ENCODE measurements at places on chromosomes 3 and 15.

- DNase-seq = peak; percentile 88
Observed at GRCh38 chr3:78734048-78734637, 1033.7 kb downstream of the ROBO1 start.

DNA sequence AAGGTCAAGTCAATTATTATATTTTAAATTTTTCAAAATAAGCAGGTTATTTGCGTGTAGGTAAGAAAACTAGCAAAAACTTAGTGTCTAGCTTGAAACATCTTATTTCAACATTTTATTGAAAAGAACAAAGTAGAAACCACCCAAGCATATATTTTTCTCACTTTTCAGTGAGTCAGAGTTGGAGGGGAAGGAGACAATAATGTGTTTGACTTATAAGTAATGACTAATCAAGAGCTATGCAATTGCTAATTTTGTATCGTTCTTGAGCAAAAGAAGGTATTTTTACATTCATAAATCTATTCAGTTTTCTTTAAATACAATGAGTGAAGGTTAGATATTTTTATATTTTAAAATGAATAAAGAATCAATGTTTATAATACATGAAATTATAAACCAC is 54.4 kb upstream of the P2RY1 start:
- no peak for DNase-seq

GRCh38 chr3:142046320-142047020 is 102.9 kb downstream of the TFDP2 start:
- DNase-seq = no peak

DNA sequence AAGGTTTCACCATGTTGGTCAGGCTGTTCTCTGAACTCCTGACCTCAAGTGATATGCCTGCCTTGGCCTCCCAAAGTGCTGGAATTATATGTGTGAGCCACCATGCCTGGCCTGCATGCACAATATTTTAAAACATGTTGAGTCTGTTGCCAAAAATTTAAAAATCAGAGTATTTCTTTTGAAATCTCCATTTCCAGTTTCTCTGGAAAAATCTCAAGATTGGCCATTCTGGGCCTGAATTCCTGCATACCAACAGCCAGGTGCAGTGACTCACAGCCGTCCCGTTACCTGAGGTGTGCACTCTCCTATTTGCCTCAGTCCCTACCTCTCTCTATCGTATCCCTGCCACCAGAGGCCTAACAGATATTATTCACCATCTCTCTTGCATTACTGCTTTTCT is 15.0 kb upstream of the COPG1 start:
- DNase-seq = no peak

DNA sequence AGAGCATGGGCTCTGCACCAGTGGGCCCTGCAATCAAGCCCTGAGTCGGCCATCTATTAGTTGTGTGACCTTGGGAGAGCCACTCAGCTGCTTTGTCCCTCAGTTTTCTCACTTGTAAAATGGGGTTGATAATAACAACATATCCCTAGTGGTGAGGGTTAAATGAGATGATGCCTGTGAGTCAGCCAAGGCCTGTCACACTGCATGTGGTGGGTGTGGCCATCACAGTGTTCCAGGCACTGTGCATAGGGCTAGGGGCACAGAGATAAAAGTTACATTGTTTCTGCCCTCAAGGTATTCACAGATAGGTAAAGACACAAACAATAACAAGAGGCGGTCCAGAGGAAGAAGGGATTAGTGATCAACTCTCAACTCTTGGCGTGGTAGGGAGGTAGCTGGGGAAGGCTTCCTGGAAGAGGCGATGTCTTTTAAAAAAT is 19.5 kb downstream of the SMAD6 start:
- DNase-seq = no peak

- peak; percentile 47 for DNase-seq
Observed at GRCh38 chr3:59759298-59760031, 709.6 kb upstream of the CFAP20DC start.

DNA sequence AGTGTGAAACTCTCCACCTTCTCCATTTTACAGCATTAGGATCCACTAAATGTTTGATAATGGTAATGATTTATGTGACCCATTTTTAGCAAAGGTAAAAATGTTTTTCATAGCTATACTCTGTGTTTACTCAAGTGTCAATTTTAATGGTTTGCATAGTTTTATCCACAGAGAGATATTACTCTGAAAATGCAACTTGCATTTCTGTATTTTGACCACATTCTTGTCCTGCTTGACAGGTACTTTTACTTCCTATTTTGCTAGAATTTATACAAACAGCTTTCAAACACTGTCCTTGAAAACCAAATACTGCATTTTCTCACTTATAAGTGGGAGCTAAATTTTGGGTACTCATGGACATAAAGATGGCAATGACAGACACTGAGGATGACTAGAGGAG is 62.9 kb downstream of the SERPINI1 start:
- DNase-seq = no peak

GRCh38 chr3:153099131-153099530 is 62.9 kb upstream of the RAP2B start:
- DNase-seq = no peak

- no peak for DNase-seq
Observed at GRCh38 chr3:145698250-145698649, 462.7 kb downstream of the PLOD2 start.

DNA sequence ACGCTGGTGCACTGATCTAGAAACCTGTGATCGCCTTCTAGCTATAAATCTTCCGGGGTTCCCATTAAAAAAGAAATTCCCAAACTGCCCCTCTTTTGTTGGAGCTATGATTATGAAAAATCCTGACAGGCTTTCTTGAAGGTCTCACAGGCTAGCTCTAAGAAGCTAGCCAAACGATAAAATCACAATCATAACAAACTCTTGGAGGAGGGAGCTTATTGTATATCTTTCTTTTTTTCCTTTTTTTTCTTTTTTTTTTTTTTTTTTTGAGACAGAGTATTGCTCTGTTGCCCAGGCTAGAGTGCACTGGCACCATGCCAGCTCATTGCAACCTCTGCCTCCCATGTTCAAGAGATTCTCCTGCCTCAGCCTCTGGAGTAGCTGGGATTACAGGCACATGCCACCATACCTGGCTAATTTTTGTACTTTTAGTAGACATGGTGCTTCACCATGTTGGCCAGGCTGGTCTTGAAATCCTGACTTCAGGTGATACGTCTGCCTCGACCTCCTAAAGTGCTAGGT is 72.0 kb downstream of the MYO1E start:
- peak; percentile 42 for DNase-seq

Measured in RPMI7951 (cell line).